ENCODE measurements at places on chromosomes 5 and 9. TPM values are rescaled to one million over a fixed set of nuclear protein-coding genes. Genes with fewer than 3 reads are reported as not detected.

Gene CD72
- not detected for total RNA-seq

Gene SLC1A3
- not detected for total RNA-seq

Gene ADGRD2
- not detected for total RNA-seq

Gene UCK1
- total RNA-seq: 14.5 TPM

Gene DNAJC21
- total RNA-seq: 26.6 TPM

Gene LCN1
- not detected for total RNA-seq

All from vein endothelial cell (primary cell).